ENCODE measurements at places on chromosomes 3 and 15. TPM values are rescaled to one million over a fixed set of nuclear protein-coding genes. Genes with fewer than 3 reads are reported as not detected.
A peak's percentile ranks its signal among the peaks of the same experiment; 100 is the strongest.

GRCh38 chr15:96790004-96790403, 459.5 kb downstream of the NR2F2 start:
- no peak for DNase-seq

TGM5 gene
- total RNA-seq = not detected

DNA sequence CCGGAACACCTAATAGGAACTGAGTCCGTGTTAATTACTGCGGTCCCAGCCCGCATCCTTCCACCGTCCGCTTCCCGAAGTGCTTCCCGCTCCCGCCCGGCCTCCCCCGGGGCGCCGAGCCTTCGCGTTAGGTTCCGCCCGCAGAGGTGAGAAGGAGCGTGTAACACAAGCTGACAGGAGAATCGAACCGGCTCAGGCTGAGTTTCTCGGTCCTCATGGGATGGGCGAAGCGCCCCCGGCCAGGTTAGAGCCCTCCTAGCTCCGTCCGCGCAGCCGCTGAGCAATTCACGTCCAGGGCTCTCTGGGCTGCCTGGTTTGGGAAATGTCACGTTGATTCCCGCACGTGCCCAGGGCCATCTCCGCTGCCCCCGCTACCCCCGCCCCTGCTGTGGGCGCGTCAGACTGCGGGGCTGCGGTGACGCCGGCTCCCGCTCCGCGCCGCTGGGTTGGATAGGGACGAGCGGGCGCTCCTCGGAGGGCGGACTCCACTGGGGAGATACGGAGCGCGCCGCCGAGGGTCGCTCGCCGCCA, 954 bp downstream of the CLDN11 start:
- DNase-seq = peak; percentile 64

DNA sequence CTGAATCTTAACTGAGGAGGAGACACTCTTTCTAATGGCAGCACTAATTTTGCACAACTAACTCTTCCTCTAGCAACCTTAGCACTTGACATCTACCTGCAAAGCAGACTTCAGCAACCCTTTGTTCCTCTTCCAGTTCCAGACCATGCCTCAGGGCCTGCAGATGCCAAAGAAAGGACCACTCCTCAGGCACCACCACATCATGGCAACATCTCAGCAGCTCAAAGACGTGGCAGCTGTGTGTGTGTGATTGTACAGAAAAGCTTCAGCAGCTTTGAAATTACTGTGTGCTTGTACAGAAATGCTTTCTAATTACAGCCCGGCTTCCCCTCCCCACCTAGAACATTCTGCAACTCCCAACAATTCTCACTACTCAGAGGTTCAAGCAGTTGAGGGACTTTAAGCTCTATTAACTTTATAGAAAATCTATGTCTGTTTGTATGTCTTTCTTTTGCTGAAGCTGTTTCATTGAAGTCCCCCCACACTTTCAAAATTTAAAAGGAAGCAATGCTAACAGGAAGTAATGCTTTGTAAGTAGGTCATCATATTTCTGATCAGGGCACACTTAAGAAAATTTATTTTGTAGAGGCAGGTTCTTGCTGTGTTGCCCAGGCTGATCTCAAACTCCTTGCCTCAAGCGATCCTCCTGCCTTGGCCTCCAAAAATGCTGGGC, 115.2 kb downstream of the CD47 start:
- no peak for DNase-seq

DNA sequence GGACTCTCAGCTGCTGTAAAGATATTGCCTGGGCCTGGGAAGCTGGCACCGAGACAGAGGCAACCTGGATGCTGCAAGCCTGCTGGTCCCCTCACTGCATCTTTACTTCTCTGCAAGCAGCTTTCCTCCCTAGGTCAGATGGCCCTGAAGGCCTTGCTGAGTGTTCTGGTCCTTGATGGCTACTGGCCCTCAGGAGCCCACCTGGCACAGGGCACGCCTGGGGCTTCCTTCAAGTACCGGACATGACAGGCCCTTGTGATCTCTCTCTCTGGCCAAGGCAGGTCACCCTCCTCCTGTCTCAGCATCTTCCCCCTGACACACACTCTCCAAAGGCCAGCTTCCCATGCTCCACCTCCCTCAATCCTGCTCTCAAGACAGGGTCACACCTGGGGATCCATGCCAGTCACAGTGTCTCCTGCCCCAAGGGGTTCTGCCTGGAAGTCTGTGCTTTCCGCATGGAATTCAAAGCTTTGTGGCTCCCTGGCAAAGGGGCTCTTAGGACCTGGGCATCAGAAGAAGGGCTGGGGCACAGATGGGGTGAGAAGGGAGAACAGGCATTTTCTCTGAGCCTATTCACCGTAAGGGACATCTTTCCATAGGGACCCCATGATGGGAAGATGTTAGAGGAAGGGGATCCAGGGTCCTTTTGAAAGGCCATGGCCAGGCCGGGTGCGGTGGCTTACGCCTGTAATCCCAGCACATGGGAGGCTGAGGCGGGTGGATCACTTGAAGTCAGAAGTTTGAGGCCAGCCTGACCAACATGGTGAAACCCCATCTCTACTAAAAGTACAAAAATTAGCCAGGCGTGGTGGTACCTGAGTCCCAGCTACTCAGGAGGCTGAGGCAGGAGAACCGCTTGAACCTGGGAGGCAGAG, 4.7 kb upstream of the PAQR5 start:
- no peak for DNase-seq

GRM2 gene
- total RNA-seq = 3.7 TPM

- no peak for DNase-seq
Observed at GRCh38 chr3:185796431-185797107, 28.3 kb downstream of the IGF2BP2 start.

CEMIP gene
- total RNA-seq = 0.57 TPM

GRCh38 chr15:40952901-40953712, at the start of gene CHAC1:
Gene CHAC1 (plus strand): TSS chr15:40953471. CDS start chr15:40953584, 113 bp downstream.
- DNase-seq = peak; percentile 99

DNA sequence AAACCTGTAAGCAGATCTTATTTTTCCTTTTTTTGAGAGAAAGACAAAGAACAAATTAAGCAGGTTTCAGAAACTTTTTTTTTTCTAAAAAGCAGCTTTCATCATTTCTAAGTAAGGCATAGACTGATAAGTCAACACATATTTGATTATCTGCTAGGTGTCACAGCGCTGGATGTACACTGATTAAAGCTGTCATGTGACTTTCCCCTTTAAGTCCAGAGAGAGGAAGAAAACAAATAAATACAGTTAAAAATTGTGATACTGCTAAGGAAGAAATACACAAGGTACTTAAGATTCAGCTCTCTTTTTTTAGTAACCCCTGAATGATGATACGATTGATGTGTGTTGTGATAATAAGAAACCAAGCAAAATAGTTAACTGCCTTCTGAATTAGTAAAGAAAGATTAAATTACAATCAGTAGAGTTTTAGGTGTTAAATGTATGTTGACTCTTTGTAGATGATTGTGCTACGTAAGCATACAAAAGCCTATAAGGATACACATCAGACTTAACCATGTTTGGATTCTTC, 2.8 kb downstream of the GLCE start:
- no peak for DNase-seq

Measured in WTC11 (cell line).